ENCODE measurements at places on chromosomes 1 and 21.

DNA sequence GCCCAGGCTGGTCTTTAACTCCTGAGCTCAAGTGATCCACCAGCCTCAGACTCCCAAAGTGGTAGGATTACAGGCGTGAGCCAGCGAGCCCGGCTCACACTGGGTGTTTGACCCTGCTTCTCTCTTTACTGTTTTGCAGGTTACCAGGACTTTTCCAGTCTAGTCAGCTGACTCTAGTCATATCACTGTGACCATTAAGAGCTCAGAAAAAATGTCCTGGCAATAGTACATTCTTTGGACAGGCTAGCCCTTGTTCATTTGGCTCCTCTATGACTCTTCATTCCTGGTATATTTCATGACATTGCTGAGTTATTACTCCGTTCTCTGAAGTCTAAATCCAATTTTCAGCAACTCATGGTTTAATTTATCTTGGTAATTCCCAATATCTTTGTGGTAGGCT lies 8.0 kb upstream of the CA6 start:
- no peak for DNase-seq

DNA sequence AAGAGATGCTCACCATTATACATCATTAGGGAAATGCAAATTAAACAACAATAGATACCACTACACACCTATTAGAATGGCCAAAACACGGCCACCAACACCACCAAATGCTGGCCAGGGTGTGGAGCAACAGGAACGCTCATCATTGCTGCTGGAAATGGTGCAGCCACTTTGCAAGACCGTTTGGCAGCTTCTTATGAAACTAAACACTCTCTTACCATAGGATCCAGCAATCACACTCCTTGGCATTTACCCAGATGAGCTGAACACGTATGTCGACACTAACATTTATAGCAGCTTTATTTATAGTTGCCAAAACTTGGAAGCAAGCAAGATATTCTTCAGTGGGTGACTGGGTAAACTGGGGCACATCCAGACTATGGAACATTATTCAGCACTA lies 28.9 kb upstream of the ADARB1 start:
- DNase-seq = no peak

DNA sequence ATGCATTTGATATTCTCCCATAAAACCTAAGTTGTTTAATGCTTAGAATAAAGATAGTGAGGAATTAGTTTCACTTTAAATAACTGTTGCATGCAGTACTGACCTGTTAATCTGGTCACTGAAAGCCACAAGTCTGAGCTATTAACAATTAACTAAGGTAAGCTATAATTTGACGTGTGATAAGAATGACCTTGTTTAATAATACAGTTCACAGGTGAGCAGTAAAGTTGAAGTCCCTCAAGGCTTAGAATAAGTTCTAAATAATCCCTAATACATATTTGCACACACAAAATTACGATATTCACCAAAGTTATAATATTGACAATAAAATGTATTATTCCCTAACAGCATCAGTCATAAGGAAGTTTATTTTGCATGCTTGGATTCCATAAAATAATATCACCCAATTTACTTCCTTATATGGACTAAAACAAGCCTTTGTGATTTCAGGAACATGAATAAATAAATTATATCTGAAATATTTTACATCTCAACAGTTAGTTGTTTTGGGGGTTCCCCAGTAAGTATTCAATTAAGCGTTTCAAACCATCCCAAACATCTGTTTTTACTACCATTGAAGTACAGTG lies 70.6 kb upstream of the CHRM3 start:
- DNase-seq = no peak

- no peak for DNase-seq
These were observed 53.2 kb upstream of the CFAP126 start for GRCh38 chr1:161420763-161421455.

DNA sequence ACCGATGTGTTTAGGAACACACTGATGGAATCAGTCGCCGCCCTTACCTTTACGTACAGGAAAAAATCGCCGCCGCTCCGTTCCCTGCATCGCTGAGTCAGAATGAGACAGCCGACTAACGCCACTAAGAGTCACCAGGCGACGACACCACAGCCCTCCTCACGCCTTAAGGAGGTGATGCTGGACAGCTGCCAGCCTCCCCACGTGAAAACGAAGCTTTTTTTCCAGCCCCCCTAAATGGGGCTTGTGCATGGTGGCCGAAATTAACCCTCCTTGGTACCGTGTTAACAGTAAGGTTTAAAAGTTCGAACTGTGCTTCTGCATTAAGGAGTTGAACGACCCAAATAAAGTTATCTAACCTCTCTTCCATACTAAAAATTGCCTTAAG lies 511 bp downstream of the DNTTIP2 start:
- no peak for DNase-seq

GRCh38 chr1:234706199-234706598 lies 96.2 kb upstream of the IRF2BP2 start:
- no peak for DNase-seq

DNA sequence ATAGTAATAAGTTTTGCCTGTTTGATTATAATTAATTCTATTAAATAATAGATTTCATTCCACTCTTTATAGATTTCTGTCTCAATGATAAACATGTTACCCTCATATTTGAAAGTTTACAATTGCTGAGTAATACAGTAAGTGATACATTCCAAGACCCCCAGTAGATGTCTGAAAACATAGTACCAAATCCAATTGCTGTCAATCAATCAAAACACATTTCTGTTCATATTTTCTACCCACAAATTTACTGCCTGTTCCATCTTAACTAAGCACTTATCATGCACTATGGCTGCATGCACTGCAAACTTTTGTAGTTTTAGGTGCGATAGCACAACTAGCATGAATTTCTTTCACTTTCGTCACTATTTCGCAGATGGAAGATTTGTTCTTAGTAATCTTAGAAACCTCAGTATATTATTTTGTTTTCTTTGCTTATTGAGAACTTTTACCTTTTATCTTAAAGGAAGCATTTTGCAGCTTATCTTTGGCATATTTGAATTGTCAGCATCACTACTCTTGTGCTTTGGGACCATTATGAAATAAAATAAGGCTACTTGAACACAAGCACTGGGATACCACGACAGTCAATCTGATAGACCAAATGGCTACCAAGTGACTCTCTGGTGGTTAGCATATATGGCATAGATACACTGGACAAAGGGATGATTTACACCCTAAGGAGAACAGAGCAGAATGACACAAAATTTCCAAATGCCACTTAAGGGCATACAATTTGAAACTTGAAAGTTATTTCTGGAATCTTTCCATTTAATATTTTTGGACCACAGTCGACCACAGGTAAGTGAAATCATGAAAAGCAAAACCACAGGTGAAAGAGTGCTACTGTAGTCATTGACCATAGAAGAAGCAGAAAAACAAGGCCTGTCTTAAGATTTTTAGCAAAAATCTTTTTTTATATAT lies 67.6 kb downstream of the RGS13 start:
- no peak for DNase-seq

GRCh38 chr1:186750257-186750656 lies 70.0 kb upstream of the PTGS2 start:
- no peak for DNase-seq

GRCh38 chr1:68826836-68827235 lies 330.0 kb upstream of the DEPDC1 start:
- no peak for DNase-seq

DNA sequence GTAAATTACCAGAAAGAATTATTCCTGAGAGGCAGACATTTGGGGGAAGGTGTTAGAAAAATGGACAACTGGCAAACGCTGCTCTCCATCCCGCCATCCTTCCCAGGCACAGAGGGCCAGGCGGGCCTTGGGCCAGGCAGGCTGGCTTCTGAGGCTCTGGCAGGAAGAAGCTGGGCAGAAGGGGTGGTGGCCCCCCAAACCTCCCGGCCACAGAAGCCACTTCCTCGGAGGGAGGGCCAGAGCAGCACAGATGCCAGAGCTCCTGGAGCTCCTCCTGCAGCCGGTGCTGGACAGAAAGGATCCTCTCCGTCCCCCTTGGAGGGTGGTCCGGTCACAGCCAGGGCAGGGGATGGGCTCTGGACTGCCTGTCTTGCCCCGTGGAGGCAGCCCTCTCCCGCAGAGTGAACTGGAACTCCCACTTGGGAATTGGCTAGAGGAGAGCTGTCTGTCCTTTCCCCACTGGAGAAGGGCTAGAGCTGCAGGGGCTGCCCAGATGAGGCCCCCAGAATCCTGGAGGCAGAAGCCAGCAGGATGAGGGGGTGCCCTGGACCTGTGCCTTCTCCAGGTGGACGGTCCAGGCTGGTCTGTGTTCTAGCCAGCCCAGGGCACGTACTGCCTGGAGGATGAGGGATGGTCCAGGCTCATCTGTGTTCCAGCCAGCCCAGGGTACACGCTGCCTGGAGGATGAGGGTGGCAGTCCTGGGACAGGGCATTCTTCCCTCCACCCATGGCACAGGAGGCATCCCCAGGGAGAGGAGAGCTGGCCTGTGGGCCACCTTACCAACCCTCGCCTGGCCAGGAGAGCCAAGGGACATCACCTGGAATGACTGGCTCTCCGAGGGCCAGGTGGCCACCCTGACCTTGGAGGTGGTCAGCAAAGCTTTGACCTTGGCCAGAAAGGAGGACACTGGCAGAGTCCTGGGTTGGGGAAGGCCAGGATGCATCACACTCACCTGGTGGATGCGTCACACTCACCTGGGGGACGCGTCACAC lies 47.4 kb upstream of the ACTRT2 start:
- DNase-seq = no peak

- no peak for DNase-seq
These were observed 107.2 kb upstream of the WLS start for GRCh38 chr1:68339505-68339904.

DNA sequence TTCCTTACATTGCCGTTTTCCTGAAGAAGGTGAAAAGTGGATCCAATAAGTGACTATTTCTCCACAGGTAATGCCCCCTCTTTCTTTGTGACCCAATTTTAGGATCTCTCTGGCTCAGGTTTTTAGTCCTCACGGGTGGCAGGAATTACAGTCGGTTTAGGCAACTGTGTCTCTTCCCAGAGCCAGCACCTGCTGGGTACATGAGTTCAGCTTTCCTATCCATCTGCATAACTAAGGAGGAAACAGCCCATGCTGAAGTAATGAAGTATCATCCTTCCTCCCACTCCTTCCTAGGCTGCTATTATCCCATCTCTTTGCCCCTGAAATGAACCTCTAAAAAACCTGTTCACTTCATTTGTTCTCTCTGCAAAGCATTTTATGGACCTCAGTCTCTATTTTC lies 544.6 kb downstream of the NEGR1 start:
- DNase-seq = no peak

DNA sequence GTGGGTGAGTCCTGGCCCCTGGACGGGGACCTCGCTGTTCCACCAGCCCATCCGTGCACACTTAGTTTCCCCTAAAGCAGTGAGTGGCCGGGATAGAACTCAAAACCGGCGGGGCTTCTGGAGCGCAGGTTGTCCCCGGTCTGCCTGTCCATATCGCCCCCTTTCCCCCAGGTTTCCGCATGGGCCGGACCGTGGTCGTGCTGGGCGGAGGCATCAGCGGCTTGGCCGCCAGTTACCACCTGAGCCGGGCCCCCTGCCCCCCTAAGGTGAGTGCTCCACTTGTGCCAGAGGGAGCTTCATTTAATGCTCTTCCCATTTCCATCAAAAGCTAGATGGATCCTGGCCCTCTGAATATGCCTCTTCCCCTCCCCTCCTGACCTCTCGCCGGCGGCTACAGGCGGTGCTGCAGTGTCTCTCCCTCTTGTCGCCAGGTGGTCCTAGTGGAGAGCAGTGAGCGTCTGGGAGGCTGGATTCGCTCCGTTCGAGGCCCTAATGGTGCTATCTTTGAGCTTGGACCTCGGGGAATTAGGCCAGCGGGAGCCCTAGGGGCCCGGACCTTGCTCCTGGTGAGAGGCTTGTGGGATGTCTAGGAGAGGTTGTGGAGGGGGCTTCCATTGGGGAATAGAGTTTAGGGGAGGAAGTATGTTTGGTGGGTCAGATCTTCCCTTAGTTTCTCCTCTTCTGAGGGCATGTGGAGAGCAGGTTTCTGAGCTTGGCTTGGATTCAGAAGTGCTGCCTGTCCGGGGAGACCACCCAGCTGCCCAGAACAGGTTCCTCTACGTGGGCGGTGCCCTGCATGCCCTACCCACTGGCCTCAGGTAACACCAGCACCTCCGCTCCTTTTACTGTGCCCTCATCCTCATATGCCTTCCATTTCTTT lies 683 bp downstream of the PPOX start:
- DNase-seq = no peak

GRCh38 chr21:31848326-31848985 lies 24.4 kb upstream of the HUNK start:
- DNase-seq = no peak

DNA sequence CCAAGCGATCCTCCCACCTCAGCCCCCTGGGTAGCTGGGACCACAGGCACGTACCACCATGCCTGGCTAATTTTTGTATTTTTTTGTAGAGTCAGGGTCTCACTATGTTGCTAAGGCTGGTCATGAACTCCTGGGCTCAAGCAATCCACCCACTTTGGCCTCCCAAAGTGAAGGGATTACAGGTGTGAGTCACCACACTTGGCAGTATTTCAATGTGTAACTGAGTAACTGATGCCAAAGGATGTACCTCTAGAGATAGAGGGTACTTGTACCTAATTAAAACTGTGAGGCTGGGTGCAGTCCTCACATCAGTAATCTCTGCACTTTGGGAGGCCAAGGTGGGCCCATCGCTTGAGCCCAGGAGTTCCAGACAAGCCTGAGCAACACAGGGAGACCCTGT lies 258.7 kb upstream of the DMRTA2 start:
- no peak for DNase-seq

DNA sequence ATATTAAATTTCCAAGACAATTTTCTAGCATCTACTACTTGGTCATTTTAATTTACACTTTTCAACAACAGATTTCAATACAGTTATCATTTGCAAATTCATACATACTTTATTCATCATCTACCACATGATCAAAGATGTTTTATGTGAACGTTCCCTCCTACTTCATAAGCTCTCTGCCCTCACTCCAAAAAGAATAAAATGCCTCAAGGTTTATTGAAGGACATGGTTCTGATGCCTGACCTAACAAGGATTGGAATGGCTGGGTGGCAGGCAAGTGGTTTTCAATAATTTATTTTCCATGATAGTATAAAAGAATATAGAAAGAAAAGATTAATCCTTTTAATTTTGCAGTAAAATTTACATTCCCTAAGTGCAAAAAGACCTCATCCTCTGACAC lies 5.4 kb downstream of the CDKN2C start:
- no peak for DNase-seq

DNA sequence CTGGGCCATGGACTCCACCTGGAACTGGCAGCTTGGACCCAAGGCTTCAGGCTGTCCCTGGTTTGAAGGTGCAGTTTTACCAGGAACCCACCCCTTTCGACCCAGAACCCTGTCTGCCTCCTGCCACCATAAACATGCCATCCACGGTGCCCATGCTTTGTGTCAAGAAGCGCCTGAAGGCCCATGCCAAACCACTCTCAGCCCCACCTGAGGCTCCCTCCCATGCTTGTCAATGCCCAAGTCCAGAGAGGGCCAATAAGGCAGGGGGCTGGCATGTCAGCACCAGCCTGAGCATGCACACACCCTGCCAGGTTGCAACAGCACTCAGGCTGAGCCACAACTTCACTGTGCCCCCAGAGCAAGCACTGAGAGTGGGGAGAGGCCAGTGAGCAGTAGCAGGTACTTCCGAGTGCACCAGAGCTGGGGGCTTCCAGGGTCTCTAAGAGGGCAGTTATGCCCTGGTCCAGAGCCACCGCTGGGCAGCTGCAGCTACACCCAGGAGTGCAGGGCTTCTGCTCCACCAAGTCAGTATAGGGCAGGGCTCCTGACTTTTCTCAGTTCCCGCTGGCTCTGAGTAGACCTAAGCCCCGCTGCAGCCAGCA lies 1256.0 kb downstream of the AMY1C start:
- DNase-seq = no peak
